ENCODE measurements at places on chromosomes 16 and 17.

DNA sequence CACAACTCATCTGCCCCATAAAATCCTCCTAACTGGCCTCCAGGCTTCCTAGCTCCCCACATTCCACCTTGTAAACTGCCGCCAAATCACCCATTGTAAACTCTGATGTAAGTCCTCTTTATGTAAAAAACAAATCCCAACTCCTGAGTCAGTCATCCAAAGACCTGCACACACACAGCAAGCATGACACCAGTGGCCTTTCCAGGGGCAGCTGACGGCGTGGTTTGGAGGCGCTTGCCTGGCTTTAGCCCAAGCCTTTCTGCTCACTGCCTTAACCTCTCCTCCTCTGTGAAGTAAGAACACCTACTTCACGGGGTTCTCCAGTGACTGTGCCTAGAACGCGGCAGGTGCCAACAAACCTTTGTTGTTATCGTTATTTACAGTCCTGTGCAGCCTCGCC, 14.0 kb downstream of the UBE2O start:
- DNase-seq = no peak

GRCh38 chr17:75345514-75346167, 56.4 kb upstream of the SLC25A19 start:
- DNase-seq = no peak

- peak; percentile 91 for DNase-seq
Measured at GRCh38 chr17:75633486-75634375, 497 bp downstream of the SMIM5 start.

DNA sequence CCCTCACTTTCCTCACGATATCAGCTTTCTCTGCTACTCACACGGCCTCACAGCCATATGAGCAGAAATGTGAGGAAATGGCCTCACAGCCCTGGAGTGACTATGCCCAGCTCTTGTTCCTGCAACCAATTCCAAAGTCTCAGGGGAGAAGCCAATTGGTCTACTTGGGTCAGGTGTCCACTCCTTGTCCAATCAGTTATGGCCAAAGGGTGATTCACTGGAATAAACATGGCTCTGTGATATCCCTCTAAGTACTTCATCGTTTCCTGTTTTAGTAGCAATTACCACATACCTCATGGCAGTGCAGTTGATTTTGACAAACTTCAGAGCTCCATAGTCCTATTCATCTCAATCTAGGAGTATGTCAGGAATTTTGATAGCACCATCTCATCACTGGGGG, 195.4 kb downstream of the KATNIP start:
- peak; percentile 21 for DNase-seq

DNA sequence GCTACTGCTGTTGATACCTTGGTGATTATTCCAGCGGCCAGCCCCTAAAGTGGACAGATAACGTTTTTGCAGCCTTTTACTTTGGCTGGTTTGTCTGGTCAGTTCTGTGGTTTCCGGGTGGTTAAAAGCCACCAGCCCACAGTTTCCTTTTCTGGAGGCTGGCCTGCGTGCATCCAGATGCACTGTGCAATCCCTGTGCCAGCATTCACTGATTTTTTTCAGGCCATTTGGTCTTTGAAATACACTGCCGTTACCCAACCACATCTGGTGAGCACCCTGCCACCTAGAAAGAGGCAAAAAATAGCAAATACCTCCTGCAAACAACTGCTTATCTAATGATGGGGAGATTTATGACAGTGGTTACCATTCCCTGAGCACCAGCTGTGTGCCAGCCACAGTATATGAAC, 797 bp downstream of the NUDT7 start:
- DNase-seq = peak; percentile 23

- no peak for DNase-seq
Measured at GRCh38 chr16:72362973-72363372, 191.0 kb upstream of the PMFBP1 start.

DNA sequence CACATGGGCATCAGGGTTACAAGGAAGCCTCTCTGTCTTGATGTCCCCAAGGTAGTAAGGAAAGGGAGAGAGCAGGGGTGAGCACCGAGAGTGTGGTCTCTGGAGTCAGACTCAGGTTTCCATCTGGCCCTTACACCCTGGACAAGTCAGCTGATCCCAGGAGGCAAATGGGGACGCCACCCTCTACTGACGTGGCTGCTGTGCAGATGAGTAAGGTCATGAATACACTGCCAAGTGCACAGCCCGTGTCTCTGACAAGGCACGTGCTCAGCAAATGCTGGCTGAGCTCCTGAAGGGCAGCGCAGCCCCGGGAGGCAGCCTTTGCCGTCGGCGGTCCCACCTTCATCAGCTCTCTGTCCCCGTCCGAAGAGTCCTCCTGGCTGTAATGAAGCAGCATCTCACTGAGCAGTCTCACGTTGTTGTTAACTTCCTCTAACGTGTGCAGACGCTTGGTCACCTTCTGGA, 19.4 kb downstream of the GGA3 start:
- peak; percentile 53 for DNase-seq

DNA sequence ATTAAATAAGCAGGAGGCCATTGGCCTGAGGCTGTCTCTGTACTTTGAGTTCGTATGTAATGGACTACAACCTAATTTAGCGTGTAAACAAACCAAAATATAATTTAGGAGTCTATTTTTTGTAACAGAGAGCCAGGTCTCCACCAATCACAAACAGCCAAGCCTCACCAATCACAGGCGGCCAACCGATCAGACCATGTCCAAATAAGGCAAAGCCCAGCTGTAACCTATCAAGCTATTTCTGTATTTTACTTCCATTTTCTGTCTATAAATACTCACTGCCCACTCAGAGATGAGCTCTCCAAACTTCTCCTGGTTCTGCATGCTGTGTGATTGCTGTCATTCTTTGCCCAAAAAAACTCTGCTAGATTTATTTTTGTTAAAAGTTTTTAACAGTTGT, 322.7 kb downstream of the NPIPA8 start:
- DNase-seq = no peak

DNA sequence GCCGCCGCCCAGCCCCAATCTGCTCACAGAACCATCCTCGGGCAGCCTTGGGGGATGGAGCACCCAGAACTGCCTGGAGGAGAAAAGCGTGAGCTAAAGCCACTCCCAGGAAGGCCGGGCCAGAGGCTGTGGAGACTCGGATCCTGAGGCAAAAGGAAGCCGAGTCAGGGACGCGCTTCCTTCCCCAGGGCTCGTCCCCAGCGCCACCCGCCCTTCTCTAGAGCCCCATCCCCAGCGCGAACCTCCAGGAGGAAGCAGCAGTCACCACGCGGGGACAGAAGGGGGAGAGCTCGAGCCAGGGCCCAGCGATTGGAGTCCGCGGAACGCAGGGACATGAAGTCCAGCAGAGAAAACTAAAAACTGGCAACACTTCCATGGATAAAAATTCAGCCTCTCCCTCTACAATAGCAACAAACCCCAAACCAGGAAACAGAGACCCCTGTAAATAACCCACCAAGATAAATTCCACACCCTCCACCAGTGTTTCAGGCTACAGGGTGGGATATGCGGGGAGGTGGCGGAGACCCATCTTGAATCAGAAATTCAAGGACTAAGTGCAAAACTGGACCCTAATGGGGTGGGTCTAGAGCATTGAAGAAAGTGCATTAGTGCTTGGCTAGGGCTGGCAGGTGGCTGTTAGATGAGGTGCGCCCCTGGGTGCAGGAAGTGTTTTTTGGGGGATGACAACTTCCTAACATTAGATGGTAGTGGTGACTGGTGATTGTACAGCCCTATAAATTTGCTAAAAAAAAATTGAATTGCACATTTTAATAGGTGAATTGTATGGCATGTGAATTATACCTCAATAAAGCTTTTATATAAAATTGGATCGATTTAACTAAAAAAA, 116.1 kb upstream of the METRNL start:
- no peak for DNase-seq

DNA sequence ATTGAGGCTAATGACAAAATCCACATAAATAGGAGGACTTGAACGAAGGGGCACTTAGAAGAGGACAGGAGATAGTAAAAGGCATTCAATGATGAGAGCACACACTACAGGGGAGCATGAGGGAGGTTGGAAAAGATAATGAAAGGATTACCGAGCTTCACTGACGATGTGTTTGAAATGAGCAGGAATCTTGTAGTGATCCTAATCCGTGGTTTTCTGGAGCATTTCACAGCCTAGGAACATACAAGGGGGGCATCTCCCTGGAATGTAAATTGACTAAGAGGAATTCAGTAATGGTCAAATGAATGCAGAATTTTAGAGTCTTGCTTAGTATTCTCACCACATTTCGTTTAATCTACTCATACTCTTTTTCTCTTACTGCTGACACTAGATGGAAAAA, 5.2 kb downstream of the ATMIN start:
- DNase-seq = no peak

DNA sequence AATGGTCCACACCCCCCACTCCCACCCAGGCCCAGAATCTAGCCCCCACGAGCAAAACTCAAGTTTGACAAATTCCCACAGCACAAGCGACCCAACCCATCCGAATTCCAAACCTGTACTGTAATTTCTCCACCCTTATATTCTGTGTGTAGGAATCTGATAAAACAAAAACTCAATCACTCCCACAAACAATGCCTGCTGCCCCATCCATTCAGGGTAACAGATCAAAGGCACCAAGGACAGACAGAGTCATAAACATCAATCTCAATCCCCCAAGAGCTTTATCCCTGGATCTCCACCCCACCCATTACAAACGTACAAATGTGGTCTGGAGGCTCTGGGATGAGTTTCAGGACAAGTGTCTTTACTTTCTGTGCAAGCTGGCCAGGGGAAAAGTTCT, 157.8 kb downstream of the AXIN2 start:
- no peak for DNase-seq

DNA sequence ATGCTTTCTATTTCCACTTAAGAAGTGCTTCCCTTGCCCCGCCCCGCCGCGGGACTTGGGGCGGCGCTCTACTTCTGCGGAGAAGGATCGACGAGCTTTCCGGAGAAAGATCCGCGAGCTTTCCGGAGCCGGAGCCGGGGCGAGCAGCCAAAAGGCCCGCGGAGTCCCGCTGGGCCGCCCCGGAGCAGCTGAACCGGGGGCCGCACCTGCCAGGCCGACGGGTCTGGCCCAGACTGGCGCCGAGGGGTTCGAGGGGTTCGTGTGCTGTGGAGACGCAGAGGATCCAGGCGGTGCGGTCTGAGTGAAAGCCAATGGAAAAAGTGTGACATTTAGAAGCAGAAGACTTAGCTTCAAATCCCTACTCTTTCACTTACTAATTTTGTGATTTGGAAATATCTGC, 50.8 kb downstream of the TBC1D26 start:
- DNase-seq = no peak

- DNase-seq = peak; percentile 19
Measured at GRCh38 chr17:9959377-9959981, 54.4 kb upstream of the RCVRN start.

GRCh38 chr16:23508589-23509440, 1.5 kb downstream of the GGA2 start:
- DNase-seq = peak; percentile 14

DNA sequence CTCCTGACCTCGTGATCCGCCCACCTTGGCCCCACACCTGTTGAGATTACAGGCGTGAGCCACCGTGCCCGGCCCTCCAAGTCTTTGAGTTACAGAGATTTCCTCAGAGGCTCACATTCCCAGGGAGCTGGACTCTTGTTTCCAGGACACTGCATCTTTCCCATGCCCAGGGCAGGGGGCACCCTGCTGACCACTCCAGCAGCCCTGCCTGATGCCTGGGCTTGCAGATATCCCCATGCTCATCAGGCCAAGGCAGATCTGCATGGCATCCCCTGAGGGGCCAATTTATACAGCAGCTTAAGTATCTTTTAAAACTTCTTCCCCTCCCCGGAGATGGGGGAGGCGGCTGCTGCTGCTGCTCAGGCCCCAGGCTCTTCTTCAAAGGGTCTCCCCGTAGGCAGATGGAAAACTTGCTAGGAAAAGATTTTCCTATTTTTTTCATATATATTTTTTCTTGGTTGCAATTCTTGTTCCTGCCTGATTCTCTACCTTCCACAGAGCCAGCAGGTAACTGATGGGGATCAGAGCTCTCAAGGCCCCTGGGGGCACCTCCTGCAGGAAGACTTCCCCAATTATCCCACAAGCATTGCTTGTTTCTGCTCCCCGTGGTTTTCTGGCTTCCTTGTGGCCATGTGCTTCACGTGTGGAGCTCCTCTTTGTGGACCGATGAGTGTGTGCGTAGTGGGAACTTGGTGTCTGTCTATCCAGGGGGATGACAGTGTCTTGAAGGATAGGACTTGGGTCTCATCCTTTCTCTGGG, 102.2 kb upstream of the SDK2 start:
- DNase-seq = no peak

- peak; percentile 87 for DNase-seq
Measured at GRCh38 chr16:87963400-87963799, 12.2 kb downstream of the BANP start.

- peak; percentile 66 for DNase-seq
Measured at GRCh38 chr17:81566461-81567126, 14.4 kb upstream of the FAAP100 start.

GRCh38 chr17:10276436-10276835, 78.0 kb upstream of the GAS7 start:
- no peak for DNase-seq

- DNase-seq = no peak
Measured at GRCh38 chr16:69031877-69032301, 73.6 kb upstream of the HAS3 start.

DNA sequence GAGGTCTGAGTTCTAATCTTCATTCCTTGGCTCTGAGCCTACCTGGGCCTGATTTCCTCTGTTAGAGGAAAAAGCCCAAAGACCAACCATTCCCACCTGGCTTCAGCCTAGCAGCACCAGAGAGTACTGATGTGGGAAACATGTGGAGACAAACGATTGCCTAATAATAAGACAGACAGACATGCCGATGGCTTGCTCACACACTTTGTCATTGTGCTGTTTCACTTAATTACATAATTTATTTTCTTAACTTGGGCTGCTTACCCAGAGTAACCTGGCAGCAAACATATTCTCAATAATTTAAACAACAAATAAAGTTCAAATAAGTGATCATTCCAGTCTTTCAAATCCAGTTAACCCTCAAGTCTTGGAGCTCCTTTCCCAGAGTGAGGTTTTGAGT, 83.4 kb downstream of the MAF start:
- no peak for DNase-seq

DNA sequence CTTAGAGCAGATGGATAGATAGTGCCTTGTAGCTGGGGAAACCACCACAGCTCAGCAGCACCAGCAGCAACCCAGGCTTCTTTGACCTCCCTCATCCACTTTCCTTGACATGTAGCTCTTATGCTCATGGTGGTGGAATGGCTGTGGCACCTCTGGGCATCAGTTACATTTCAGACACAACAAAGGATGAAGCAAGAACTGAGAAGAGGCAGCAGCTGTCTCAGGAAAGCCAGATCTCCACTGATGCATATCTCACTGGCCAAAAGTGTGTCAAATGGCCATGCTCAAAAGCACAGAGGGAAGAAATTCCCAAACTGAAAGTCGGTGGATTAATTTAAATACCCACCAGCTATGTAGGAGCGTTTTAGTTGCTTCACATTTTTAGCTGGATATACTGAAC, 671.4 kb upstream of the SALL1 start:
- no peak for DNase-seq

GRCh38 chr17:27550291-27550930, 80.6 kb upstream of the LGALS9 start:
- DNase-seq = no peak

All from RKO (cell line).